ENCODE measurements at places on chromosomes 5 and 9. TPM values are rescaled to one million over a fixed set of nuclear protein-coding genes. Genes with fewer than 3 reads are reported as not detected.
A peak's percentile ranks its signal among the peaks of the same experiment; 100 is the strongest.

GRCh38 chr5:132457371-132458225 is 33.0 kb downstream of the IRF1 start:
- DNase-seq = peak; percentile 81

The PCDHB7 gene
- 0.14 TPM for total RNA-seq

GRCh38 chr5:68515514-68515913 is 300.0 kb downstream of the PIK3R1 start:
- DNase-seq = no peak

DNA sequence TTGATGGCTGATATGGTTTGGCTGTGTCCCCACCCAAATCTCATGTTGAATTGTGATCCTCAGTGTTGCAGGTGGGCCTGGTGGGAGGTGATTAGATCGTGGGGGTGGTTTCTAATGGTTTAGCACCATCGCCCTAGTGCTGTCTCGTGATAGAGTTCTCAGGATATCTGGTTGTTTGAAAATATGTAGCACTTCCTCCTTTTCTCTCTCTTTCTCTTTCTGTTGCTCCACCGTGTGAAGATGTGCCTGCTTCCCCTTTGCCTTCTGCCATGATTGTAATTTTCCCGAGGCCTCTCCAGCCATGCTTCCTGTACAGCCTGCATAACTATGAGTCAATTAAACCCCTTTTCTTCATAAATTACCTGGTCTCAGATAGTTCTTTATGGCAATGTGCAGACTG is 111.6 kb downstream of the SREK1 start:
- no peak for DNase-seq

DNA sequence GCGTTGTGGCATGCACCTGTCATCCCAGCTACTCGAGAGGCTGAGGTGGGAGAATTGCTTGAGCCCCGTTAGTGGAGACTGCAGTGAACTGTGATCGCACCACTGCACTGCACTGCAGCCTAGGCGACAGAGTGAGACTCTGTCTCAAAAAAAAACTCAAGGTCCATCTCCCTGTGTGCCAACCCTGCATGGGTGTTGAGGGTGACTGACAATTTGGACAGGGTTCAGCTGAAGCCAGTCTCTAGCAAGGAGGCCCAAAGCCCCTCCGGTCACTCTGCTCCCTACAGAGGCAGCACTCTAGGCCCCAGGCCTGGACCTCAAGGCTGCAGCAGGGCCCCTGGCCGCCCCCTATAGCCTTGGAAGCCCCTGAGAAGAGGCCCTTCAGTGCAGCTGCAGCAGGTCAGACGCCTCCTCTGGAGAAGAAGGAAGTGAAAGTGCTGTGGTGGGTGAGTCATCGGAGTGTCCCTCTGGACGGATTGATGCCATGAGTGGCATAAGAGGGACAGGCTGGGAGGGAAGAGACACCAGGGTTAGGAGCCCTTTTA is 39.2 kb upstream of the NEK6 start:
- no peak for DNase-seq

DNA sequence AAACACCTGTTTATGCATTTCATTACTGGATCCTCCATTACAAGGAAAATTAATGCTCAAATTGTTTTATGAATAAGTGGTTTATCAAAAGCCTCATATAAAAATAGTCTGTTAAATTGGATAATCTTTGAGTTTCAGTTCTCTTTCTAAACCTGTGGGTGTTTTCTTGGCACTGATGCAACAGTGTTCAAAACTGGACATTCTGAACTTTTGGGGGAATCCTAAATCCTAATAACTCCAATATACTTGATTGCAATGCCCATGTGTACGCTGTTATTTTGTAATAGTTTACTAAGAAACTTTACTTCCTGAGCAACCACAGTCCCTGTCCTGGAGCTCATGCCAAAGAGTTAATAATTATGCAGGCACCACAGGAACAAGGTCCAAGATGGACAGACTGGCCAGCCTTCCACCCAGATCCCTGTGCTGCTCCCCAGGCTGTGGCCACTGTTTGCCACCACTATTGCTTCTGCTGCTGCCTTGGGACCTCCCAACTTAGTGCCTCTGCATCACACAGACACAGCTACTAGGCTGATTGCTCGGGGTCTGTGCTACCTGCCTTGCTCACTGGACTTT is 14.0 kb downstream of the IRGM start:
- DNase-seq = no peak

The CCL27 gene
- 4.4 TPM for total RNA-seq

DNA sequence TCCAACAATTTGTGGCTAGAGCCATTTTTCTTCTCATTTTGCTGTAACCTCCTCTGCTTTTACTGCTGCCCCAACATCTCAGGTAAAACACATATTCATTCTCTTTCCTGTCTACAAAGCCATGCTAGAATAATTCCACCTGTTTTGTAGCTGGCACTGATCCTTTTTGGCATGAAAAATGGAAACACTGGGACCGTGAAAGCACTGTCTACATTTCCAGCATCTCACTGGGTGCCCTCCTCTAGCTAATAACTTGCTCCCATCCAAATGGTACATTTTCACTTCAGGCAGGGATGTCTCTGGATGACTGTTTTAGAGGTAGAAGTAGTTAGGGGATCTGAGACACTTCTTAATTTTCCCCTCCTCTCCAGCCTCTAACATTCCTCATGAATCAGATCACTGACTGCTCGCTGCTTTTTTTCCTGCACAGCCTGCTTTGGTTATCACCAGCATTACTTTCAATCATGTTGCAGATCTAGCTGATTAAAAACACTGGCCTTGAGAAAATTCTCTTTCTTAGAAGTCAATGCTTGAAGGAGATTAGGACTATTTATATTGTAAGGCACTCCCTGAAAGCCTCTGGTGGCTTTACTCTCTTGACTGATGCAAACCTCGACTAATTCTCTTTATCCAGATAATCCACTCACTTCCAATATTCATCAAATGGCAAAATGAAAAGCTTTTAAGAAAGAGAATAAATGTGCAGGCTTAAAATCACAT is 1312.6 kb upstream of the DMAC1 start:
- DNase-seq = no peak

DNA sequence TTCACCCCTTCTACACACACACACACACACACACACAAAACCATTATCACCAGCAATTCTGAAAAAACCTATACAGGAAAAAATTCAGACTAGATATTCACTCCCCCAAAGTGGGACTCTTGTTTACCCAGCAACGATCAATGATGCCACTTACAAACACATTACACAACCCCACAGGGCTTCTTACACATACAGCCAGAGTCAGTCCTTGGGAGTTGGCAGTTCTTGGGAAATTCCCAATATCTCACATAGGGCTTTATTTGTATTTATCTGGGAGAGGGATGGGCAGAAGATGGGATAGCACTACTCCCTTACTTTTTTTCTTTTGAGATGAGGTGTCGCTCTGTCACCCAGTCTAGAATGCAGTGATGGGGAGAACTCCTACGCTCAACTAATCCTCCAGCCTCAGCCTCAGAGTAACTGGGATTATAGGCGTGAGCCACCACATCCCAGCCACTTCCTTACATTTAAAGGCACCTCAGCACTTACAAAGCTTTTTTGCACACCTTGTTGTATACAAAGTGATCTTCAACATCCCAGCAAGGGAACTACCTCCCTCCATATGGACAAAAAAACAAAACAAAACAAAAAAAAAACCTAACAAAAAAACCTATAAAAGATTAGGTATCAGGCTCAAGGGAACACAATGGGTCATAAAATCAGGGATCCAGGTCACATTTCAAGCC is 168.4 kb downstream of the TSSK1B start:
- DNase-seq = no peak

DNA sequence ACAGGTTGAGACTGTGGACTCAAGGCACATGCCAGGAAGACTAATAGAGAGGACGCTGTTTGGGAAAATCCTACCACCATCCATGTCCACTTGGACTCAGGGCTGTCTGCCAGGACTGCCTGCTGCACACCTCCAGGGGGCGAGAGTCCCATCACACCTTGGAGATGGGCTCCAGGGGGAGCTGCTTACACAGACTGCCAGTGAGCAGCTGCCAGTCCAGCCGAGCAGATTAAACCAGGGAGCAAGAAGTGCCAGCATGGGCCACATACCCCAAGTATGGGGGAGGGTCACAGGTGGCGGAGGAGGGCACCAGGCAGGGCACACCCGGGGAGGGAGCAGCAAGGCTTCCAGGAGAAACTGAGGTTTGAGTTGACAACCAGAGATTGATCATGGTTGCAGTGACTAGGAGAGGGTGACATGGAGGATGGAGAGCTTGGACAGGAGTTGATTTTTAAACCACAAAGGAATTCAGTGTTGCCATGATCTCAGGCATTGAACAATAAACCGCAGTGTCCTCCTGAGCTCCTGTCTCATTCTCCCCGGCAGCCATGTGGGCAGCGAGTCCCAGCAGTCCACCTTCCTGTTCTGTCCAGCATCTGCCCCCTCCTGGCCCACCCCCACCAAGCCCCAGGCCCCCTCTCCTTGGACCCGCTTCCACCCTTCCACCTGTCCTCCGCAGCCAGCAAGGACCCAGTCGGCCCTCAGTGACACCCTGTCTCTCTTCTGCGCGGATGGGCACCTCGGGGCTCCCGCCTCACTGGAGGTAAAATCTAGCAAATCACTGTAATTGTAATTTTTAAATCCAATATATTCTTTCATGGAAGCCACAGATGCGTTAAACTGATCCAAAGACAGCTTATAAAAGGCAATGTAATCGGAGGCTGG is 3.1 kb upstream of the VAV2 start:
- DNase-seq = no peak

- DNase-seq = no peak
Observed at GRCh38 chr5:76804266-76804665, 14.6 kb upstream of the F2RL1 start.

The PLAC8L1 gene
- total RNA-seq = 0.24 TPM

DNA sequence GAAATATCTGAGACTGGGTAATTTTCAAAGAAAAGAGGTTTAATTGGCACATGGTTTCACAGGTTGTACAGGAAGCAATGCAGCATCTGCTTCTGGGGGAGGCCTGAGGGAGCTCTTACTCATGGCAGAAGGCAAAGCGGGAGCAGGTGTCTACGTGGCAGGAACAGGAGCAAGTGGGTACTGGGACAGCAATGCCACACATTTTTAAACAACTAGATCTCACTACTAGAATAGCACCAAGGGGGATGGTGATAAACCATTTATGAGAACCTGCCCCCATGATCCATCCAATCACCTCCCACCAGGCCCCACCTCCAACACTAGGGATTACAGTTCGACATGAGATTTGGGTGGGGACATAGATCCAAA is 47.6 kb upstream of the HOMER1 start:
- DNase-seq = no peak

Data from thymus (tissue), 14 donors.